ENCODE measurements at places on chromosomes 13 and 19.

GRCh38 chr19:58274771-58275201 is 4.0 kb upstream of the ZNF8 start:
- DNase-seq = no peak

- no peak for DNase-seq
Measured at GRCh38 chr13:18991060-18991459, 190.6 kb downstream of the TUBA3C start.

DNA sequence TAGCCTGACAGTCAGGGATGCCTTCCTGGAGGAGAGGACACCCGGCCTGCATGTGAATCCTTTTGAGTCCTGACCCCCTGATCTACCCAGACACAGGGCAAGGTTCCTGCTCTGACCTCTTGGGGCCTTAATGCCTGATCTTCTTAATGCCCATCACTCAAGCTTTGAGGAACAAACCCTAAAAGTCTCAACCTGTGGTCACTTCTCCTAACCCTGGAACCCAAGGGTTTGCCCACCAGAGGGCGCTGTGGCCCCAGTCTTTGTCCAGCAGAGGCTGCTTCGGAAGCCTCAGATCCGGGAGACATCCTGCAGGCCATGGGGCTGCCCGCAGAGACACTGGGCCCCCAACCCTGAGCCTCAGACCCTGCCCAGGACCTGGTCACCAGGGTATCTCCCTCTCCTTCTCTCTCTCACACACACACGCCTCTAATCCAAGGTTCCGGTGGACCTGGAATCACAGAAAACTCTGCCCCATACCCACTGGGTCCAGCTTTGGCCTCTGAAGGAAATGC is 9.8 kb upstream of the DPF1 start:
- no peak for DNase-seq

DNA sequence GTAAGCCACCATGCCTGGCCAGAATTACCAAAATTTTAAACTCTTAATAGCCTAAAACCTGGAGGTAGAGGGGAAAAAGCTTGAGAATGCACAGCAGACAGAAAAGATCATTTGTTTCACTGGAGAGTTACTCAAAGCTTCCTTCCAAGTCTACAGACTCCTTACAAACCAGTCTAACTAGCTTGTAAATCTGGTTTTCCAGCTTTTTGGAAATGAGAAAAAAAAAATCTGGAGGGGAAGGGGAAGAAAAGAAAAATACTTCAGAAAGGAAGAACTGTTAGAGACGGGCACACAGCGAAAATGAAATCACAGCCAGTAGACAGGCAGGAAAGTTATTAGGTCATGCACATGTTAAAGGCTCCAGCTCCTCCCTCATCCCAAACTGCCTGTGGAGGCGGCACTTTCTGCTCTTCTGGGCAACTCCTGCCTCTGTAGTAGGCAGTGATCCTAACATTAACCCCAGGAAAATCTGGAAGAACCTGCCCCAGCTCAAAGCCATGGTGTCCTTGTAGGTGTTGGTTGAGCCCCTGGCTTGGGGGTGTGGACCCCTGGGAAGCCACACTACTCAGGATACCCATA is 17.3 kb downstream of the PARP4 start:
- DNase-seq = no peak

DNA sequence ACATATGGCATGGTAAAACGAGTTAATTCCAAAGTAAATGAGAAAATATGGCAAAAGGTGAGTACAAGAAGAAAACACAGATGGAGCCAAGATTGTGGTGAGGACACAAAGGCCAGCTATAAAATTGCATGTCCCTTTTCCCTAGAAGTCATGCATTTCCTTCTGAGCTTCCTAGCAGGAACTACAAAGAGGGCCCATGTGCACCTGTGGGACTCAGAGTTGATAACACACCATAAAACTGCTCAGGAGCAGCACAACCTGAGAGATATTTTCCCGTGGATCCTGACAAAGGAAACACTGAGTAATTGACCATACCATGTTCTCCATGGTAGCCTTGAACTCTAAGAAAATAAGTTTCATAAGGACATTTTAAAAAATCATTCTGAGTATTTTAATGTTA is 228.3 kb downstream of the DLEU7 start:
- DNase-seq = no peak

DNA sequence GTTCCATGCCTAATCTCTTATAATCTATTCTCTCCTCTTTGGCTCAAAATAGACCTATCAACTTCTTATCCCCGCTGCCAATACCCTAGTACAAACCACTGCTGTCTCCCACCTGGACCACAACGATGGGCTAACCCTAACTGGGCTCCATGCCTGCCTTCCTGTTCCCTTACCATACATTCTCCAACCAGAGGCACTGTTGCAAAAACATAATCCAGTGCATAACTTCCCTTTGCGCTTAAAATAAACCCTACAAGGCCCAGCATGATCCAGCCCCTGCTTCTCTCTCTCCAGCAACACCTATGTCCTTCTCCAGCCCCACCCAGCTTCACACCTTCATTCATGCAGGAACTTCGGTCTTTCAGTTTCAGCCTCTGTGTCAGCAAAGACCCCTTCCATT is 27.4 kb upstream of the CEBPA start:
- DNase-seq = no peak

GRCh38 chr13:45167611-45168554 is 33.0 kb downstream of the KCTD4 start:
- DNase-seq = no peak

DNA sequence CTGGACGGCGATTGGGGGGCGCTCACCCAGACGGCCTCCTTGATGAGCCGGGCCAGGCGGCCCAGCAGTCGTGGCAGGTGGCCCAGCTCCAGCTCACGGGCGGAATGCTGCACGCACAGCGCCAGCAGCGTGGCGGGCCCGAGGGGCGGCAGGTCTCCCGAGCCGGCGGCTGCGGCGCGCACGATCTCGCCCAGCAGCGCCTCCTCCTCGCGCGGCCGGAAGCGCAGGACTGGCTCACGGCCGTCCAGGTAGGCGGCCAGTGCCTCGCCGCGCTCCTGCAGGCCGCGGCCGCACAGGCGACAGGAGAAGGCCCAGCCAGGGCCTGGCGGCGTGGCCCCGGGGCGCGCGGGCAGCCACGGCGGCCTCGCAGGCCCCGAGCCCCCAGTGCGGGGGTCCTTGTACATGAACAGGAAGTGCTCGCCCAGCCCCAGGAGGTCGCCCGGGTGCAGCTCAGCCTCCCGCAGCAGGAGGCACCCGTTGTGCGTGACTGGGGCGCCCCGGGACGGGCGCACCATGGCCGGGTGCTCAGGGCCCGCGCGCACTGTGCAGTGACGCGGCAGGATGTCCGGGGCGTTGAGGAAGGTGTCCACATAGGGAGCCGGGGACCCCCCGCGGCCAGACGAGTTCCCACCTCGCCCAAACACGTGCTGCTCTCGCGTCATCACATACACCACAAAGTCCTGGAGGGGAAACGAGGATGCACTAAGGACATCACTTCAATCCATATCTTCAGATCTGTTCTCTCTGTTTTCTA is 9.6 kb upstream of the MAMSTR start:
- DNase-seq = no peak

DNA sequence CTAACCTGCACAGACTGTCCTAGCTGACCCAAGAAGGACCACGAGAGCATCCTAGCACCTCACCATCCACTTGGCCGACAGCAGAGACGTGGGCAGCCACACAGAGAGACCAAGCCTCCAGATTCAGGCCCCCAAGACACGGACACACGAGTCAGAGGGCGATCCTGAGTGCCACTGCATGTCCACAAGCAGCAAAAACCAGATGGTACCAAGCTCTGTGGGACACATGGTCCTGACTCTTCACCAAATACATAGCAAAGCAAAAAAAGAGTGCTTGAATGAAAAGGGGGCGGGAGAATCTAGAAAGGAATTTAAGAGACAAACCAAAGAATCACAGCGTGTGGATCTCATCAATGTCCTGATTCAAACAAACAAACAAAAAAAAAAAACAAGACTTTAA is 45.2 kb downstream of the MLLT1 start:
- DNase-seq = no peak

GRCh38 chr19:13209484-13210338 is 59.5 kb downstream of the IER2 start:
- no peak for DNase-seq

GRCh38 chr13:49366841-49367240 is 77.0 kb downstream of the CAB39L start:
- no peak for DNase-seq

GRCh38 chr13:30442926-30443325 is 20.6 kb downstream of the UBE2L5 start:
- DNase-seq = no peak

GRCh38 chr19:2221250-2221831 is 14.8 kb downstream of the PLEKHJ1 start:
- DNase-seq = peak; percentile 70

GRCh38 chr13:112513761-112514160 is 74.2 kb downstream of the TUBGCP3 start:
- no peak for DNase-seq

Measured in brain pericyte (primary cell).